GF-D8 (cell line): ENCODE measurements at places on chromosomes 5 and 9.

DNA sequence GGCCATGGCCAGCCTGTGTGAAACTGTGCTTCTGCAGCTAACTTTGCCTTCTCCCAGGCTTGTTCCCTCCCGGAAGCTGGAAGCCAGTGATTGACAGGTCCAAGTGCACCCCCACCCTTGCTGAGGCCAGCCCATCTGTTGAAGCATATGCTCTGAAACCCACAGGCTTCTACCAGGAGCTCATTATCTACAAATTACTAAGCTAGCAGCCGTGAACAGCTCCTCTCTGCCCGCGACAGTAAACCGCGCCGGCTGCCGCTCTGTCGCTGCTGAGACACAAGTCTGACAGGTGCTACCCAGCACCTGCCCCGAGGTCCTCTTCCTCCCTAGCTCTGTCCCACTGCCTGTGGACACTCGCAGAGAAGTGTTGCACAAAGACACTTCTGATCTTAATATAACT, 490.9 kb downstream of the GADD45G start:
- no peak for DNase-seq

GRCh38 chr9:110364451-110364850, 26.8 kb upstream of the TXNDC8 start:
- no peak for DNase-seq

DNA sequence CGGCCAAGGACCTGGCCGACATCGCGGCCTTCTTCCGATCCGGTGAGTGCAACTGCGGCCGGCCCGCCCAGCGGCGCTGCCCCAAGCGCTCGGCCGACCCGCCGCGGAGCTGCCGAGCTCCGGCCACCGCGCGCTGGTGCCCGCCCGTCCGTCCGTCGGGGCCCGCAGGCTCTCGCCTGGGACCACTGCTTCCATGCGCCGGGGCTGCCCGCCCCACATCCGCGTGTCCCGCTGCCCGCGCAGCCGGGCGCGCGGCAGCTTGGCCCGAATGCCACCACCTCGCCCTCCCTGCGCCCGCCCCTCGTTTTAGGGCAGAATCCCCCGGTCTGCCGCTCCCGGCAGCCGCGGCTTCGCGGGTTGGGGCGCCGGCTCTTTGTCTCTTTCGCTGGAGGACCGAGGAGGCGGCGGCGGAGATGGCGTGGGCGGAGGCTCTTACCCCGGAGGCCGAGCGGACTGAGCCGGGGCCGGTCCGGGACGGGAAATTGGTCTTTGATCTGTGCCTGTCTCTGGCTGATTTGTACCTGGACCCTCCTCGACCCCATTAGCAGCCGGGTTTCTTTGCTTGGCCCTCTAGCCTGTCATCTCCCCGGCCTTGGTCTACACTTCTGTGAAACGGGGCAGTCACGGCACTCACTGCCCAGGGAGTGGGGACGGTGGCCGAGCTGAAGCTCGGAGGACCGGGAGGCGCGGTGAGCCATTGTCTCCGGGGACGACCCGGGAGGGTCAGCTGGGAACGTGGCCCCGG, 871 bp downstream of the TRIO start:
- no peak for DNase-seq

DNA sequence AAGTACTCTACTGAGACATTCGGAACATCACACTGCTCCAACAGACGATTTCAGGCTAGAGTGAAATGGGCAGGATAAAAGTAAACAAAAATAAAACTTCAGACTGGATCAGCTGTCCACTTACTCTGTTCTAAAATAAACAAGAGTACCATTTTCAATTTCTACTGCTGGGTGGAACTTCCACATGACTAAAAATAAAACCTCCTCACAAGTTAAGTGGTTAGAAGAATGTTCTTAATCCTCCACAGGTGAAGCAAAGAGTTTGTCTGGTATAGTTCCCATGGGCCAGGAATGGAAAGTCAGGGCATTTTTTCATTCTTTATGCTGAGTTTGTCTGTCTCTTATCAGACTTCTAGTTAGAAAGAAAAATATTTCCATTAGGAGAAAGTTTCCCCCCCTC, 15.7 kb downstream of the NUDT12 start:
- no peak for DNase-seq

GRCh38 chr9:4879115-4879558, 86.4 kb downstream of the RCL1 start:
- DNase-seq: no peak

DNA sequence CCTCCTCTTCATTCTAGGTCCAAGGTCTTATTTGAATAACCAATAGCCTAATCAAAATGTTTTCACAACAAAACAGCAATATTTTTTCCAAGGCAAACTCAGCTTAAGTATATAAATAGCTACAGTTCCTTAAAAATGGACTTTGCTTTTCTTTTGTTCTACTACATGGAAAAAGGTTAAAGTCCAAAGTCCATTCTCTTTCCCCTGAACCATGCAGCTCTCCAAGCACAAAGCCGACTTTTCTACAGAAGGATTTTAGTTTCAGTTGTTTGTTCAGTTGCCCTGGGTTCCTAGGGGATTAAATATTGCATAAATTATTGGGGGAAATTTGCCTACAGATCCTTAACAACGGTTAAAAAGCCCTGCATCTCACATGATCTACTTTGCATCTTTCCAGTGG, 677.0 kb upstream of the KLF4 start:
- no peak for DNase-seq

DNA sequence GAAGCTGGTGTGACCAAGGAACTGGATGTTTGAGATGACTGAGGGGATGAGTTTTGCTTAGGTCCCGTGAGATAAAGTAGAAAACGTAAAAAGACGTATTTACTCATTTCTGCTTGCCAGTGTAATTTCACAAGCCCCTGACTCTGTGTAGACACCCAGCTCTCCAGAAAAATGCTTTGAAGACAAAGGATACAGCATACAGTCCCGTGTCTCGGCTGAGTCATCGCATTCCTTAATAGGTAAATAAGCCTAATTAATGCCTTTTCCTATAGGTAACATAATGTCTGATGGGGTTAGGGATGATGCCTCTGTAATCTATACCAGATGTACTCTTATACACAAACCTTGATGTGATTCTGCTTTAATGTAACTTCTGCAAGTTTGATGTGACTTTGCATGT, 20.2 kb downstream of the S100Z start:
- no peak for DNase-seq

DNA sequence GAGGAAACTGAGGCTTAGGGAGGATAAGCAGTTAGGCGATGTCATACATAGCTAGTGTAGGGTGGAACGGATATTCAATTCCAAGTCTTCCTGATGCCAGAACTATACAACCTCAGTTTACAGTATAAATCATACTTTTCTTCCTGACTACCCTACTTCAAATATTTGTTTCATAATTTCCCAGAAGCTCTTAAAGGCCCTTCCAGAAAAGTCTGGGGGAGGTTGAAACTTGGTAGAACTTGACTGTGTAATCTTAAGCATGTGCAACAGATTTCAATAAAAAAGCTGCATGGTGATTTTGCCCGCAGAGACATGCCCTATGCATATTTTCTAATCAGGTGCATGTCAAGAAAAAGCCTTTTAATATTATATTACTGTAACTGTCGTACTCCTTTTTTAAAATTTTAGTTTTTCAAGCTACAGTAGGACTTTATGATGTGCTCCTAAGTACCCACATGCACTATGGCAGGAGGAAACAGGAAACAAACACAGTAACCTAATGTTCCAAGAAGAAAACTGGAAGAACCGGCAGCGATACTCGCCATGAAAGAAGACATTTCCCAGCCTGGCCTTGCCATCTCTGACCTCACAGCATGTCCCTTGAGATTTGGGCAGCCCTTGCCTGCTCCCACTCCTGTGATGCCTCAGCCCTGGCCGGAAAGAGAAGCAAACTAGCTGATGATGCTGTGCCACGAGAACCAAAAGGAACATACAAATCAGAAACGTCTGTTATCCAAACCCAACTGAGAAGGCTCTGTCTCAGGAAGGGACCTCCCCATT, 266.0 kb downstream of the EFNA5 start:
- no peak for DNase-seq

DNA sequence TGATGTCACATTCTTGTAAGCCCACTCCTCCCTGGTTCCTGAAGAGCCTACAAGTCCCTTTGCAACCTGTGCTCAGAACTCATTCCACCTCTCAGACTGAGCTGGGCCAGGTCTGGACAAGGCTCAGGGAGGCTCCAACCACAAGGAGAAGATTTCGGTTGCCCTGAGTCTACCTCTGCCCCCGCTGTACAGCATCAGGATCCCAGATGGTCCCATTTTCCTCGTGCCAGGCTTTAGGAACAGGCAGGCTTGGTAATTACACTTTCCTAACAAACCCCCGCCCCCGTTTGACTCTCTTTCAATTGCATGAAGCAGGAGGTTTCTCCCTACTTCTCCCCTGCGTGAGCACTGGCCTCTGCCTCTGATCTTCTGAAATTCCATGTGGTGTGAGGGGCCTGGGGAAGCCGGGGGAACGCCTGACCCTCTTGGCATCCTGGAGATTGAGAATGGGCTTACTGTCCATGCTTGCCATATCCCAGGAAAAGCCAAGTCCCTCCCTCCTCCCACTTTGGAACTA, 86.9 kb upstream of the CTNNA1 start:
- DNase-seq: no peak

- no peak for DNase-seq
Observed at GRCh38 chr5:140806834-140807775, at the start of gene PCDHA4. Gene PCDHA4, plus strand, starts transcription at chr5:140807068.

GRCh38 chr5:66969963-66970362, 226.6 kb downstream of the CD180 start:
- DNase-seq: no peak

- no peak for DNase-seq
Observed at GRCh38 chr5:2752059-2752820, 763 bp upstream of the IRX2 start.

- DNase-seq: no peak
Observed at GRCh38 chr5:91142819-91143218, 240.3 kb downstream of the ARRDC3 start.

DNA sequence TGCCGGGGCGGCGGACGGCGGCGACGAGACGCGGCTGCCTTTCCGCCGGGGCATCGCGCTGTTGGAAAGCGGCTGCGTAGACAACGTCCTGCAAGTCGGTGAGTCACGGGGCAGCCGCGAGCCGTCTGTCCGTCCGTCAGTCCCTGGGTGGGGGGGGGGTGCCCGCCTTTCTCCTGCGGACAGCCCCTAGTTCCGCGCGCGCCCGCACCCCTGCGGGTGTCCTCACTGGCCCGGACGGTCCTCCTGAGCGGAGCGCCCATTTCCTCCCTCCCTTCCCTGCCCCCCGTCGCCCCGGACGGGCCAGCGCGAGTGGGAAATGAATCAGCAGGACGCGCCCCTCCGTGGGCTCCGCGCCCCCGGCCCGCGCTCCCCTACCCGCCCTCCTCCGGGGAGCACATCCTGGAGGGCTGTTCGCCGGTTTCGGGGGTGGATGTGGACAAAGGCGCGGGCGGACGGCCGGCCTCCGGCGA, 828 bp downstream of the ZSWIM6 start:
- no peak for DNase-seq

- no peak for DNase-seq
Observed at GRCh38 chr9:87874304-87874623, 8.4 kb upstream of the SPATA31E1 start.

DNA sequence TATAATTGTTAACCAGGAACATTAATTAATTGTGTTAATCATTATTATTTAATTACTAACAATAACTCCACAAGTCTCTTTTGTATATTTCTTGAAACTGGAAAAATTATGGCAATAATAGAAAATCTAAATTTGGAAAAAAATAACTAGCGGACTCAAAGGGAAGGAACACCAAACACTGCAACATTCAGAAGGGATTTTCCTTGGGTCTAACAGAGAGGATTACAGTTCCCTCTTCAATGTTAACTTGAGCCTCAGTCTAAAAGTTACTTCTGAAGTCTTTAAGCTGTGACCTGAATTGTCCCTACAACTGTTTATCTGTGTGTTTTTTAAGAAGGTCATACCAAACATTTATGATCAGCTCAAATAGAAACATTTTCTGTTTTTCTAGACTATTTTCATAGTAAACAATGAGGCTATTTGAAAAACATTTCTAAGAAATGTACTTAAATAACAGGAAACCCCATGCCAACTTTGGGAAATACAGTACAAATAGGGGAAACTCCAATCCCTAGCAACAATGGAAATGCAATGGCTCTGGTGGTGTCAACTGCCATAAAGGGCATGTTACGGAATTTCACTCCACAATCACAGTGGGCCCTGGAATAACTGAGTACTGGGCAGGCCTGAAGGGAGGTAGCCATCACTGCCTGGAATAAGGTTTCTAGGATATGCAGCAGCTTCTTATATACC, 61.2 kb downstream of the MCTP1 start:
- no peak for DNase-seq

DNA sequence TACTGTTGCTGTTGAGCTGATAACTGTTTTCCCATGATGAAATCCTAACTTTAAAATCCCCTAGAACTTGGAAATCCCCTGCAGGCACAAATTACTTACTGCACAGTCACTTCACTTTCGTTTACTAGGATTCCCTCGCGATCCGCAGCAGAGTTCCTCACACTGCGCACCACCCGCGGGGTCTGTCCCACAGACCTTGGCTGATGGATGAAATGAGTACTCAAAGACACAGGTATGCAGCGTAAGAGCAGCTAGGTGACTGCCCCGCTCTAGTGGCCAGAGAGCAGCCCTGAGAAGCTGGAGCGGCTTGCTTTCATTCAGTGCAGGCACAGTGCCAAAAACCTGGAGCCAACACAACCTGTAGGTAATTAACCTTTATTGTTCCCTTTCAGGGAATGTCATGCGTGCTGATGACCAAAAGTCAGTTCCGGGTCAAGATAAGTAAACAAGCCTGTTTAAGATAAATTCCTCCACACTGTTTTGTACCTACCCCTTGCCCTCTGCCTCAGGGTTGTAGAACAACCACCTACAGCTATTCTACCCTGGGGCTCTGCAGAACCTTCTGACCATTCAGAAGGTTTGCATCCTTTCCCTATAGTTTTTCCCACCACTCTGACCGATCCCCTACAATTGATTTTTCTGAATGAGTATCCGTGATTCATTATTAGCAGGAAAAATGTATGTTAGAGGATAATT, 191.2 kb downstream of the CDH9 start:
- no peak for DNase-seq
